ENCODE measurements at places on chromosomes 3 and 15. TPM values are rescaled to one million over a fixed set of nuclear protein-coding genes. Genes with fewer than 3 reads are reported as not detected.

Gene CEP70
- total RNA-seq: 57.7 TPM

- peak; percentile 81 for DNase-seq
Observed at GRCh38 chr15:73081321-73081958, 29.2 kb downstream of the NEO1 start.

Gene FAM174B
- 23.6 TPM for total RNA-seq

DNA sequence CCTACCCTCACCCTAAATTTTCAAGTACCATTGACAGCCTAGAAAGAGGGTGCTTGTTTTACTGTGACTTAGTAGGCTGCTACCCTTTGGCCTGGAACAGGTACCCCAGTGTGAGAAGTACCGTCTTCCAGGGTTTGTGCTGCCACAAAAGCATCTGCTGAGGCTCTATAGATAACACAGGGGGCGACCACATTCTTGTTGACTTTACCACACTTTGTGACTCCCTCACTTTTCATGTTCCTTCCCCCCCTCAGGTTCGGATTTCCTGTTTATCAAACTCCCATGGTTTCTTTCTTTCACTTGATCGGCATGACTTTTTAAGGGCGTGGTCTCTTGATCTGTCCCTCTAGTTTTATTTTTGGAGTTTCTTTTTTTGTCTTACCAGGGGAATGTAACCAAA lies 23.5 kb downstream of the EXOG start:
- no peak for DNase-seq

GRCh38 chr3:9135526-9135925 lies 113.9 kb downstream of the SRGAP3 start:
- DNase-seq: no peak
